Activated CD4-positive, alpha-beta memory T cell treated with anti-CD3 and anti-CD28 coated beads, Interleukin-2, amount 10 ng/mL, durations not matched to agents 7 days and 5 days (primary cell): ENCODE measurements at places on chromosomes 2 and 18.
A peak's percentile ranks its signal among the peaks of the same experiment; 100 is the strongest.

DNA sequence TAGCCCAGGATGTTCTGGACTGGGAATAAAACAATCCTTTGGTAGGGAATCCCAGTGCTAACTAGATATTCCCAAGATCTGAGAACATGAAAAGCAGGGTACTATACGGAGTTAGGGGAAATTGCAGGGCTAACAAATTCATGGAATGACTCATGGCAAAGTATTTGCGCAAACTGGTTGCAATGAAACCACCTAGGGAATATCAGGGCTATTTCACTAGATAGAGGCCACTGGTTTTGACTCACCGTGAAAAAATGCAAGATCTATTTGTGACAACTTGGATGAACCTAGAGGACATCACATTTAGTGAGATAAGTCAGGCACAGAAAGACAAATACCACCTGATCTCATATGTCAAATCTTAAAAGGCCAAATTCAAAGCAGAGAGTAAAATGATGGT, 233.3 kb downstream of the MBD2 start:
- no peak for DNase-seq

DNA sequence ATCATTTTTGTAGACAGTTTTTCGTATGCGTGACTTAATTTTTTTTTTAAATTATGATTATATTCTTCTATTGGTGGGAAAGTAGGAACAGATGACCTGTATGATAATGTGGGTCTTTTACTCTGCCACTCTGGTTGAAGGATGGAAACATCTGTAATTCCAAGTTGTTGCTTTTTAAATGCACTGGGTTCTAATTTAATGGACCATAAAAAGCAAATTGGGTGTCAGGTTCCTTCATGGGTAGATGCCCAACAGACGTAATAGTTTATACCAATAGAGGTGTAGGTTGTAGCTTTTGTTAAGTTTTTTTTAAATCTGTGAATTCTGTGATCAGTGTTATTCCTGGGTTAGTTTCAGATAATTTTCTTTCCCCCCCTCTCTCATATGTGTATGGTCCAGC, 117.6 kb downstream of the MAP4K4 start:
- DNase-seq = no peak

DNA sequence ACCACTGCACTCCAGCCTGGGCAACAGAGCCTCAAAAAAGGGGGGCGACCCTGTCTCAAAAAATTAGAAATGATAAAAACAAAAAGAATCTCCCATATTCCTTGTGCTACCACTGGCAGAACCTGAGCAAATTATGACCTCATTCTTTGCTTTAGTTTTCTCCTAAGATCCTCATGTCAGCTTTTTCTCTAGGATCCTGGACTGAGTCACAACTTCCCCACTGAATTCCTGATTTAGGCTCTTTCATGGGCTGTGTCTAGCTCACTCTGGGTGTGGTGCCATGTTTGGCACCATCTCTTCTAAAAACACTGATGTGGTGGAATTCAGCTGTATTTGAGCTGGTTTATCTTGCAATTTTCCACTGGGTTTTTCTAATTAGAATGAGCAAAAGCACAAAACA, 37.1 kb downstream of the EXOC6B start:
- no peak for DNase-seq

GRCh38 chr2:29766191-29766590, 155.2 kb downstream of the ALK start:
- no peak for DNase-seq

GRCh38 chr2:28082131-28082530, 191.6 kb downstream of the BABAM2 start:
- no peak for DNase-seq

- no peak for DNase-seq
These were observed 159.5 kb upstream of the CAPN13 start for GRCh38 chr2:30966786-30967185.

DNA sequence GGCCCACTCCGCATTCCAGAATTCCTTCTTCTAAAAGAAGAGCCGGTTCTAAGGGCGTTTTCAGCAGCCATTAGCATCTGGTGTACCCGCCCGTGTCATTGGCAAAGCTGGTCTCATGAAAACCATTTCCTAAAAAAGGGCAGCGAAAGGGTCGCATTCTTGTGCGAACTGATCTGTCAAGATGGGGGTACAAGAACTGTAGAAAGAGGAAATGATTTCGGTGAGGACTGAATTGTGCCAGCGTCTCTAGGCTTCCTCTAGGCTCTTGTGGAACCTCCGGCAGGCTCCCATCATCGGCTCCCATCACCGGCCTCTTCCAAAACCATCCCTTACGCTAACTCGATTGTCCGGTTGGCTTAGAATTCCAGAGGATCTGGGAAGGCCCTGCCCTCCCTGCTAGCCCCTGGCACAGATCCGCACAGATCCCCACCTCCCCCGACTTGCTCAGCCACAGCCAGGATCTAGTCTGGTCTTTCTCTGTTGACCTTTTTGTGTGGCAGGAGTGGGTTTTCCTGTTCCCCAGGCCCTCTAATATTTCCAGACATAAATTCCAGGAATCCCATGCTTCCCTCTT, 1.3 kb downstream of the RAB31 start:
- no peak for DNase-seq

GRCh38 chr18:73766910-73767515, 380.6 kb downstream of the FBXO15 start:
- DNase-seq = no peak

DNA sequence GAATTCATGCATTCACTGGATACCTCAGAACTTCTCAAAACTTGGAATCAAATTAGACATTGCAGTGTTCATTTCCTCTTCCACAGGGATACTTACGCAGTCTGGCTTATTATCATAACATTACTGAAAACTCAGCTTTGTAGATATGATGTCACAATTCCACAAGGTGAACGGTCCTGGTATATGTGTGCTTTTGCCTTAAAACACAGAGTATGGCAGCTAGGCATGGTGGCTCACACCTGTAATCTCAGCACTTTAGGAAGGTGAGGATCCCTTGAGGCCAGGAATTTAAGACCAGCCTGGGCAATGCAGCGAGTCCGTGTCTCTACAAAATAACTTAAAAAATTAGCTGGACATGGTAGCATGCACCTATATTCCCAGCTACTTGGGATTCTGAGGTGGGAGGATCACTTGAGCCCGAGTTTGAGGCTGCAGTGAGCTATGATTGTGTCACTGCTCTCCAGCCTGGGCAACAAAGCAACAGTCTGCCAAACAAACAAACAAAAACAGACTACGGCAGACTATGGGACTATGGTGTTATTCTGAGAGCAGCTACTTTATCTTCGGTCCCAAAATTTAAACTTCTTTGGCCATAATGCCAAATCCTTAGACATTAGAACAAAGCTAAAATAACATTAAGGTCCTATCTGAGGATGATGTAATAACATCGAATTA, 1191.9 kb upstream of the SLC39A10 start:
- peak; percentile 17 for DNase-seq

- no peak for DNase-seq
These were observed 404.8 kb downstream of the LNPK start for GRCh38 chr2:175597286-175597685.
